ENCODE measurements at places on chromosomes 5 and 9. TPM values are rescaled to one million over a fixed set of nuclear protein-coding genes. Genes with fewer than 3 reads are reported as not detected.

PCDHA10 gene
- not detected for total RNA-seq

NUDT2 gene
- total RNA-seq = 18.9 TPM

ADAMTSL2 gene
- total RNA-seq = 0.66 TPM

PCDHA9 gene
- not detected for total RNA-seq

CCNO gene
- not detected for total RNA-seq

TMEM252 gene
- total RNA-seq = not detected

DNAI1 gene
- not detected for total RNA-seq

ADRA1B gene
- total RNA-seq = not detected

FAM221B gene
- not detected for total RNA-seq

LCN15 gene
- not detected for total RNA-seq

CDH12 gene
- total RNA-seq = not detected

All from naive thymus-derived CD8-positive, alpha-beta T cell (primary cell).